ENCODE measurements at places on chromosomes 1 and 21.

DNA sequence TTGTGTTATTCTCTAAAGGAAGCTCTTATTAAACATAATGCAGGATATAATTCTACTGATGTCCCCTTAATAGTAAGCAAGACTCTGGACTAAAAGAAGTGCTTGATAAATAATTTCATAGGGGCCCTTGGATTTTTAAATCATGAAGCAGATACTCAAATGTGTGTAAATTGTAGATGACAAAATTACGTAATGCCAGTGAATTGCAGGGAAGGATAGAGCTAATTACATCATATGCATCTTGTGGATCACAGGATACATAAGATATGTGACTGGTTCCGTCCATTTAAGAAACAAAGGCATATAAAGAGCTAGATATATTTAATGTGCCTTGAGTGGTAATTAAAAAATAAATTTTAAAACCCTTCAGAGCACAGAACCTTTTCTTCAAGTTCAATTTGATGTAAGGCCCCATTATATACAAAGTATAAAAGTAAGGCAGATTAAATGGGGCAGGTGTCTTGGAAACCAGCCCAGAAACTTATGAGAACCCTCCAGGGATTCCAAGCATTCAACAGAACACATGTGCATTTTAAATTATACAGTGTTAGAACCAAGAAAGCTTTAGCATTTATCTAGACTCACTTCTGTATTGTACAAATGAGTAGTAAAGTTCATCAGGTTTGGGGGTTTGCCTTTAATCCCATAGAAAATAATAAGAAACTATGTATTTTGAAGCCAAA, 190.4 kb downstream of the NCAM2 start:
- DNase-seq, result no peak

GRCh38 chr1:240499012-240499411, 112.9 kb downstream of the GREM2 start:
- no peak for DNase-seq

- DNase-seq, result no peak
Measured at GRCh38 chr1:86370601-86371022, 25.5 kb downstream of the ODF2L start.

DNA sequence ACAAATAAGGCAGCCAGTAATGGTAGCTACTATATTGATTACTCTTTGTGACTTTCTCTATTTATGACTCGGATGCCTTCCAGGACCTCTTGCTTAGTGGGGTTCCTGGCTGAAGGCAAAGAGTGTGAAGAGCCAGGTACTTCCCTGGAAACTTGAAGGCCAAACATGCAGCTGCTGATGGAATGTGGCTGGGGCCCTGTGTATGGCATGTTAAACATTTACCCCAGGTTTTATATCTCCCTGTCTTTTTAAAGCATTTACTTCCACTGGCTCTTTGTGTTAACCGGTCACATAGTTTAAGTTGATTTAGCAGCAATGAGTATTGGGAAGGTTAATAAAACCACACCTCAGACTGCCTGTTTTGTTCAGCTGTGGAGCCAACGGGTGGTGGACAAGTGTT, 45.7 kb upstream of the PAXBP1 start:
- no peak for DNase-seq

DNA sequence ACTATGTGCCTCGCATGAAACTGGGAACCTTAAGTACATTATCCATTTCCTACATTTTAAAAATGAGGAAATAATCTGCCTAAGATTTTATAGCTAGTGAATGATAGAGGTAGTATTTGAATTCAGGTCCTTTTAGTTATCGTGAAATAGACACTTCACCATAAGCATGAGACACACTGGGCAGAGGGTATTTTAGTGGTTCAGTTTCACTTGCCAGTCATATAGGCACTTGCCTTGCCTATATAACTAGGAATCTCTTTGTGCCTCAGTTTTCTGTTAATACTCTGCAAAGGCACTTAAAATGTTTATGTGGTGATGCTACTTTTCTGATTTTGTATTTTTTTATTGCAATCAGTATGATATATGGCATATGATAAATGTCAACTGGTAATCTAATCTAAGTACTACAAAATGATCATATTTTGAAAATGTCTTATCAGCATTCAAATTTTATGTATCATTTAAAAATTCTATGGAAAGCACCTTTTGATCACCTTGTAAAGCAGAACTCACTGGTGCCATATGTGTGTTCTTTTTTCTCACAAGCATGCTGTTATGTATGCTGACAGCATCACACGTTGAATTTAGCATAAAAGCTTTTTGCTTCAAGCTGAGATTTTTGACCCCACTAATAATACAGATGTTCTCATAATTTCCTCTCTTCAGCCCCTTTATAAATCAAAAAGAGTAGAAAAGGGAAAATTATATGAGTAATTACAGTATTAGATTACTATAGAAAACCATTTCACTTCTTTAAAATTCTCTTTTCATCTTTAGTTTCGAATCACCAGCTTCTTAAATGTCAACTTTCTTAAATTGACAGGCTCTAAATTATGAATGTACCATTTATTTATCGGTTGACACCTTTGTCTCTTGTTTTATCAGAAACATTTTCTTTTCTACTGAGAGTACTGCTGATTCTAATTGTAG, 52.6 kb downstream of the RPS6KC1 start:
- DNase-seq, result no peak

DNA sequence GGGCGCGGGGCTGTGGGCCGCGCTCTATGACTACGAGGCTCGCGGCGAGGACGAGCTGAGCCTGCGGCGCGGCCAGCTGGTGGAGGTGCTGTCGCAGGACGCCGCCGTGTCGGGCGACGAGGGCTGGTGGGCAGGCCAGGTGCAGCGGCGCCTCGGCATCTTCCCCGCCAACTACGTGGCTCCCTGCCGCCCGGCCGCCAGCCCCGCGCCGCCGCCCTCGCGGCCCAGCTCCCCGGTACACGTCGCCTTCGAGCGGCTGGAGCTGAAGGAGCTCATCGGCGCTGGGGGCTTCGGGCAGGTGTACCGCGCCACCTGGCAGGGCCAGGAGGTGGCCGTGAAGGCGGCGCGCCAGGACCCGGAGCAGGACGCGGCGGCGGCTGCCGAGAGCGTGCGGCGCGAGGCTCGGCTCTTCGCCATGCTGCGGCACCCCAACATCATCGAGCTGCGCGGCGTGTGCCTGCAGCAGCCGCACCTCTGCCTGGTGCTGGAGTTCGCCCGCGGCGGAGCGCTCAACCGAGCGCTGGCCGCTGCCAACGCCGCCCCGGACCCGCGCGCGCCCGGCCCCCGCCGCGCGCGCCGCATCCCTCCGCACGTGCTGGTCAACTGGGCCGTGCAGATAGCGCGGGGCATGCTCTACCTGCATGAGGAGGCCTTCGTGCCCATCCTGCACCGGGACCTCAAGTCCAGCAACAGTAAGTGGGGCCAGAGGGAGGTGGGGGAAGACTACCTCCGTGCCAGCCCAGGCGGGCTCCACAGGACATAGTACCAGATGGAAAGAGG, 808 bp downstream of the MAP3K21 start:
- DNase-seq, result peak; percentile 16

DNA sequence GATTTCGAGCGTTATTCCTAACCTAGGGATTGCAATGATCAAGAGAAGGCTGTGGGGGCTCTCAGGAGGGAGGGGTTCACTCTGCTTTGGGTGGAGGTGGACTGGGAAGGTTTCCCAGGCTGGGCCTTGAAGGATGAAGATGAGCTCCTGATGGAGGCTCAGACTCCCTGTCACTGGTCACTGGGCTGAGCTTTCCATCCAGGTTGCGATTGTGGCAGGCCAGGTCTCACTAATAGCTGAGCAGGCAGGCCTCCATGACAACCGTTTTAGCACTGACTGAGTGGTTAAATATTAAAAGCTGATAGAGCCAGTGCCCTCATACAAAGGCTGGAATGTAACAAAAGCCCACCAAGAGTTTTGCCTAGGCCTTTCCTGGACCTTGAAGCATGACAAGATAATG, 36.2 kb upstream of the EFCAB14 start:
- no peak for DNase-seq

- no peak for DNase-seq
Measured at GRCh38 chr1:92065042-92065441, 10.2 kb downstream of the SETSIP start.

DNA sequence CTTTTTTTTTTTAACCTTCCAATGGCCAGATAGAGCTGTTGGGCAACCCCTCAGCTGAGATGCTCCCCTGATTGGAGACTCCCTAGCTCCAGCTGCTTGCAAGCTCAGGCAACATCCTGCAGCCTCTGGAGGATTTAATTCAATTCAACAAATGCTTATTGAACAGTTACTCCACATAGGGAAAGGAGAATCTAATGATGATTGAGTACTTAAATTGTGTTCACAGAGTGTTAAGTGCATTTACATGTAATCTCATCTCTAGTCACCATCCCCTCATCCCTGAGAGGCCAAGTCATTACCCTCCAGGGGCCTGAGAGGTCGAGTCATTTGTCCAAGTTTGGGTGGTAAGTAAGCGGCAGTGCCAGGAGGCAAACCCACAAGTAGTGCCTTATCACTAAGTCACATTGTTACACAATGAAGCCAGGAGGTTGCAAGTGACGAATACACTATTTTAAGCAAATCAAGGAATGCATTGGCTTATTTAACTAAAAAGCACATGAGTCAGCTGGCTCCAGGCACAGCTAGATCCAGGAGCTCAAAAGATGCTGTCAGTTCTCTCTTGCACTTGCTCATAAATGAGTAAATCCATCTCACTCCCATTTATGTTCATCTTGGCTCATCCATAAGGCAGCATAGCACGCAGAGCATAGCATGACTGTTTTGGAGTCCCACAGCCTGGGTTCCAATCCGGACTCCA, 64.3 kb downstream of the OPTC start:
- no peak for DNase-seq

GRCh38 chr1:157284451-157284850, 146.3 kb upstream of the ETV3 start:
- DNase-seq, result no peak

DNA sequence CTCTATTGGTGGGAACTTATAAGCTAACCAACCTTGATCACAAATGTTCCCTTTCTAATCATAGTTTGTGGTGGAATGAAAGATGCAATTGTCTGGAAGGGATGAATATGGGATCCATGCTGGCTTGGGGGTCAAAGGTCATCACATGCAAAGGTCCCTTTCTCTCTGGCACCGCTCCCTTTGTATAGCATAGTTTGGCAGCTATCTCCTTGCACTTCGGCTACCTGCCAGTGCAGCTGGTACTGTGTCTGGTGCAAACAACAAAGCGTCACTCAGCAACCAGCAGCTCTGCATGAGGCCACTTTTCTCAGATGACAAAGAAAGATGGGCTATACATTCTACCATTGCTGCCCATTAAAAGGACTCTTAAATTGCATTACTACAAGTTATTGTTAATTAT, 188.2 kb upstream of the NFIA start:
- DNase-seq, result no peak
